Activated CD4-positive, alpha-beta T cell treated with anti-CD3 and anti-CD28 coated beads, Interleukin-2, amount 50 U/mL, for 16 hours (primary cell): ENCODE measurements at places on chromosomes 6 and 20.
A peak's percentile ranks its signal among the peaks of the same experiment; 100 is the strongest.

DNA sequence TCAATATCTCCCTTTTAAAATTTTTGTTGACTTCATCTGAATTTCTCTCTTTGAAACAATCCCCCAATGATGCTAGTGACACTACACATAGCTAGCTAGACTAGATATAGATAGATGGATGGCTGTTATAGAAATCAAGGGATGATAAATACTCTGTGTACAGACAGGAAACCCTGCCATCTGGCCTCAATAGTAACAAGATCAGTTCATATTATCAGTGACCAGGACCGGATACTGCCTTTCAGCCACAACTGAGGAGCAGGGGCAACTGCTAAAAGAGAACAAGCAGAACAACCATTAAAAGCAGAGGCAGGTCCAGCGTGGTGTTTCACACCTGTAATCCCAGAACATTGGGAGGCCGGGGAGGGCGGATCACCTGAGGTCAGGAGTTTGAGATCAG lies 118.3 kb upstream of the FAM184A start:
- no peak for DNase-seq

GRCh38 chr6:137871291-137871690 lies 4.2 kb downstream of the TNFAIP3 start:
- DNase-seq, result no peak

GRCh38 chr20:9838035-9838377 lies 870 bp downstream of the PAK5 start:
- no peak for DNase-seq

DNA sequence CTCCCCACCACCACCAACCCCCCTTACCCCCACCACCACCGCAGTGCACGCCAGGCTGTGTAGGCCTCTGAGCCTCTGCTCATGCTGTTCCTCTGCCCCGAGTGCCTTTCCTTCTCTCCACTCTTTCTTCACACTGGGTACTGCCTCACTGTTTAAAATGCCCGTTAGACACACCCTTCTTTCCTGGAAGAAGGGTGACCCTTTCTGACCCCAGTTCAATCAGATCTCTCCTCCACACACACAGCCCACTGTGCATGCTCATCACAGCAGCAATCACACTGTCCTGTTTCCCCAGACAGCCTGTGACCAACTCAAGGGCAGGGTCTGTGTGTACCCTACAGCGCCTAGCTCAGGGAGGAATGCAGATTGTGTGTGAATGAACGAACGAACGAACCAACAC lies 10.0 kb downstream of the TMEM74B start:
- DNase-seq, result no peak

DNA sequence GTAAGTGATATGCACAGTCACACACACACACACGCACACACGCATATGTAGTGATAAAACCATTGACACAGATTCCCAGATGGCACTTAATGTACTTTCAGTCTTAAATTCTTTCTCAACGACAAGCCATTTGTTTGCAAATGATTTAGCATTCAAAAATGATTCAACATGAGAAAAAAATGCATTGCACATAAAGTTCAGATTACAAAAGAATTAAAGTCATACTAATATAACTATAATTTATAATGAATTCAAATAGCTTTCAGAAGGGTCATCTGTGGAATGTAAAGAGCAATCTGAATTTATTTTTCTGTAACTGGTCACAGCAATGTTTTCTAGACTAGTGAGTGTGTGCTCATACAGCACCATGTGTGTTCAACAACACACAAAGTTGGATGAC lies 521.6 kb upstream of the ZNF337 start:
- DNase-seq, result no peak

GRCh38 chr6:14487625-14488024 lies 370.1 kb downstream of the CD83 start:
- DNase-seq, result no peak

DNA sequence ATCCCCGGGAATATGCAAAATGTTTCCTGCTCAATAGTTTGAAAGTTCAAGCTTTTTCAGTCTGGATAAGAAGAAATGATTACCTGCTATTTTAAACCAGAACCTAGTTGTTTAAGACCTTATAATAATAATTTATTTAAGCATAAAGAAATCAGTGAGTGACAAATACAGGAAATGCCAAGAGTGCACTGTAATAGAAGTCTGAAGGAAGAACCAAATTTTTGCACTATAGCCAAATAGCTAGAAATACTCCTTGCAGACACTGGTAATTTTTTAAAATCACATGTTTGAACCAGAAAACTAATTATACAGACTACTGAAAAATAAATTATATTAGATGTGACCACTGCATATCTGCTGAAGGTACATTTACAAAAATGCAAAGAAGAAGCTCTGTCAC lies 93.2 kb downstream of the MMS22L start:
- DNase-seq, result no peak

DNA sequence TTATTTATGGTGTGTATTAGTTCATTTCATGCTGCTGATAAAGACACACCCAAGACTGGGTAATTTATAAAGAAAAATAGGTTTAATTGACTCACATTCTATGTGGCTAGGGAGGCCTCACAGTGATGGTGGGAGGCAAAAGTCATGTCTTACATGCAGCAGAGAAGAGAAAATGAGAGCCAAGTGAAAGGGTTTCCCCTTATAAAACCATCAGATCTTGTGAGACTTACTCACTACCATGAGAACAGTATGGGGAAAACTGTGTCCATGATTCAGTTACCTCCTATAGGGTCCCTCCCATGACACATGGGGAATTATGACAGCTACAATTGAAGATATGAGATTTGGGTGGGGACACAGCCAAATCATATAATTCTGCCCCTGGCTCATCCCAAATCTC lies 150.0 kb upstream of the AHI1 start:
- DNase-seq, result no peak

- peak; percentile 43 for DNase-seq
Observed at GRCh38 chr20:59598625-59599310, 5.6 kb upstream of the PHACTR3 start.

GRCh38 chr6:135832166-135832565 lies 19.3 kb upstream of the PDE7B start:
- DNase-seq, result no peak

- no peak for DNase-seq
Observed at GRCh38 chr6:112005013-112005371, 48.9 kb upstream of the CCN6 start.

- no peak for DNase-seq
Observed at GRCh38 chr20:63445075-63445734, 27.2 kb downstream of the KCNQ2 start.

DNA sequence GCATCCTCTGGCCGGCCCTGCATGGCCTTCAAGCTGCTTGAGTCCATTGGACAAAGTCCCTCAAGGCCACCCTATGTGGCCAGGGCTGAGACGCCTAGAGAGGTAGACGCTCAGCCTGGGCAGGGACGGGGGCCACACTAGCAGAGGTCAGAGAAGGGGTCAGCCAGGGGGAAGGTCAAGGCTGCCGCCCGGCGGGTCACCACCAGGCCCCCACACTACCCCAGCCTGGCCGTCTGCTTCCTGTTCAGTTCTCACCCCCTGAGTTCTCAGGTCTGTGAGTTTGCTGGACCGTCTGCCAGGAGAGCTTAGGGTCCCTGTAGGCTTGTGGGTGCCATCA lies 37.3 kb downstream of the NTSR1 start:
- no peak for DNase-seq

DNA sequence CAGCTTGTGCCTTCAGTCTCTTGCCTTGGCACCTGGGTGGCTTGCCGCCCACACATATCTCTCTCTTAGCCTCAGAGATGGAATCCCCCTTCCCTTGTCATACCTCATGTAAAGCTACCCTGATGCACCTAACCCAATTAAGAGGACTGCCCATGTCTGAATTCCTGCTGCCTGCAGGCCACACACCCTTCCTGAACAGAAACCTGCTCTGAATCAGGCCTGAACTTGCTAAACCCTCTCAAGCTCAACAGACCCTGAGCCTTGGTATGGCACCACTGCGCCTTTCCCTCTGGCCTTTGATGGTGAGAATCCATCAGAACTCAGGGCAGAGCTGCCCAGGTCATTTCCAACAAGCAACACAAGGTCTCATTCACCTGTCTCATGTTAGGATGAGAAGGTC lies 5.2 kb downstream of the RAET1G start:
- DNase-seq, result no peak

DNA sequence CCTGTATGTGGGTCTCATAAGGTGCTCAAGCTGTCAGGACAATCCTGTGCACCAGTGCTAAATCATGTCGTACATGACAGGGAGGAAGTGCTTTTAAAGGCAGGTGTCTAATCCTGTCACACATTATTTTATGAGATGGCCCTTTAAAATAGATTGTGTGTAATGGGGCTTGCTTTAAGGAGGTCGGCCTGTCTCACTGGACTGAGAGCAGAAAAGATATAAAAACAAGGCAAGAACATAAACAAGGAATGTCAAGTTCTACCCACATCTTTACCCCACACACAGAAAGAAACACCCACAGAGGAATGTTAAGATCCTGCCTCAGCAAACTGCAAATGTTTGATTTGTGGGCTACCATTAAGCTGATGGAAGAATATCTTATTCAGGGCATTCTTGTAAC lies 279.0 kb downstream of the FOXA2 start:
- no peak for DNase-seq

DNA sequence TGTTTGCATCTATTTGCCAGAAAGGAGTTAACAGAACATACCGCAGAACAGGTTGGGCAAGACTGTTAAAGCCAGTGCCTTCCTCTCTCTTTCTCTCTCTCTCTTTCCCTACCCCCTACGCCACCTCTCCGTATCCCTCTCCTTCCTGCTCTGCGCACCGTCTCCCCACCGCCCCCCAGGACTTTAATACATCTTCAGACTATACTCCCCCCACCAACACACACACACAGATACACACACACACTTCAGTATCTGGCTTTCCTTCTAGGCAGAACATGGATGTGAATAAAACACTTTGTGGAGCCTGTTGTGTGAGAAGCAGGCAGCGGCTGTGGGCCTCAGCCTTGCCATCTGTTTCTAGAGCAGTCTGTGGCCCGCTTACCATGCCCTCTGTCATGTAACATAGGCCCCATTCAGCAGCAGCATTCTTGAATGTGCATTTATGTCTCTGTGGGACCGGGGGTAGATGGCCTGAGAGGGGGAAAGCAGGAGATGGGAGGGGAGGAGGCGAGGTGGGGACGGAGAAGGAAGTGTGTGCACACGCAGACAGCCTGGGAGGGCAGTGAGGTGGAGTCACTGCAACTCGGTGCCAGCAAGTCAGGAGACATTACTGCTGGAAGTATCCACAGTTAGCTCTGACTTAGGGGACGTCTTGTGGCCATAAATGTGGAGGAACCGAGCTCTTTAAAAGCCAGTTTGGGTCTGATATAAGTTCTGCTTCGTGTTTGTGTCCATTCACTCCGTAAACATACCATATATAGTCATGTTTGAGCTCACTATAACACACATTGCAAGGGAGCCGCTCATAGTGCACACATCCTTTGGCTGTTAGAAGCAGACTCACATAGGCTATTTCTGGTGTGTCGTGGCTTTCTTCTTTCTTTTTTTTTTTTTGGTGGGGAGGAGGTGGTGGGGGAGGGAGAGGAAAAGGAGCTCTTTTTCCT lies 38.4 kb downstream of the RREB1 start:
- peak; percentile 27 for DNase-seq

DNA sequence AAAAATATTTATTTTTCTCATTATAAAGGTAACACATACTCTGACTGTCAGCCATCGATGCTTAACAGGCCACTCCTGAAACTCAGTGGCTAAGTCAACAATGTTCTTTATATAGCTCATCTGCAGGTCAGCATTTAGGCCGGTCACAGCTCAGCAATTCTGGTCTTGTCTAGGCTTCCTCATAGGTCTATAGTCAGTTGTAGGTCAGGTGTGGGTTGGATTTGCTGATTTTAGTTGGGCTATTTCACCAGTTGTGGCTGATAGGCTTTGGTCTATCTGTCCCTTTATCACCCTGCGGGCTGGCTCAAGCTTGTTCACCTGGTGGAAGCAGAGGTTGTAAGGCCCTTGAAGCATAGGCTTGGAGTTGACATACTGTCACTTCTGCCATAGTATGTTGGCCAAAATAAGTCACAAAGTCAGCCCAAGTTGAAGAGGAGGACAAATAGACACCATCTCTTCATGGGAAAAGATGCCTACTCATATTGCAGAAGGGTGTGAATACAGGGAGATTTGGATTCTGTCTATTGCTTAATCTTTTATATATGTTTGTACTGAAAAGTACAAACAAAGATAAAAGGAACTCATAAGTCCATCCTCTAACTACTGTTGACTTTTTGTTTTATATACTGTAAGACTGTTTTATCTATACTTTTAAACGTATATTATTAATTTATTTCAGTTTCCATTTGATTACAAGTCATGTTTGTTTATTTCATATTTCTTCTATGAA lies 75.0 kb downstream of the BCKDHB start:
- DNase-seq, result no peak

DNA sequence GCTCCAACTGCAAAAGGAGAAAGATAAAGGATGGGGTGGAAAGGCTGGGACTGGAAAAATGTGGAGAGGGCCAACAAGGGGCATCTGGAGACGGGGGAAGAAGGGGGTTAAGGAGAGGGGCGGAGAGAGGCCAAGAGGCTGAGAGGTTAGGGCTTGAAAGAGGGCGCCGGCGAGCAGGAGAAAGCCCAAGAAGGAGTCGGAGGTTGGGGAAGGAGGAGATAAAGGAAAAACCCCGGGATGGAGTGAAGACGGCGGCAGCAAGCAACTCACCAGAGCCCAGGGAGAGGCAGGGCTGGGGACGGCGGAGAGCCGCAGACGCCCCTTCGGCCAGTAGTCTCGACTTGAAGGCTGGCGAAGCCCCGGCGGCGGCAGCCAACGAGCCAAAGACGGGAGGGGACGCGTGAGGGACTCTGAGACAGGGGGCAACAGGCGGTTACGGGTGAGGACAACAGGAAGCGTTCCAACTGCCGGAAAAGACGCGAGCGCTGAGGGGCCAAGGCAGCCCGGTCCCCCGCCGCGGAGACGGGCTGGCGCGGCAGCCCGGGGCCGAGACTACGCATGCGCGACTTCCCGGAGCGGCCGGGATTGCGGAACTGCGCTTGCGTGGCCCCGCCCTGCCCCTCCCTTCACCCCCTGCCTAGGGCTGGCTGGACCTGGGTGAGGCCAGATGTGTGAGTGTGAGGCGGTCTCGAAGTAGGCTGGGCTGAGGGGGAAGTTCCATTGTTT lies at the start of gene STK38:
STK38 (minus strand) TSS at position 560 of the 726 bp plus-strand sequence. CDS start 7,277 bp downstream, outside the sequence.
- peak; percentile 94 for DNase-seq

GRCh38 chr20:22927537-22927936 lies 107.6 kb upstream of the SSTR4 start:
- no peak for DNase-seq

- no peak for DNase-seq
Observed at GRCh38 chr6:123967905-123968304, 164.2 kb downstream of the NKAIN2 start.

DNA sequence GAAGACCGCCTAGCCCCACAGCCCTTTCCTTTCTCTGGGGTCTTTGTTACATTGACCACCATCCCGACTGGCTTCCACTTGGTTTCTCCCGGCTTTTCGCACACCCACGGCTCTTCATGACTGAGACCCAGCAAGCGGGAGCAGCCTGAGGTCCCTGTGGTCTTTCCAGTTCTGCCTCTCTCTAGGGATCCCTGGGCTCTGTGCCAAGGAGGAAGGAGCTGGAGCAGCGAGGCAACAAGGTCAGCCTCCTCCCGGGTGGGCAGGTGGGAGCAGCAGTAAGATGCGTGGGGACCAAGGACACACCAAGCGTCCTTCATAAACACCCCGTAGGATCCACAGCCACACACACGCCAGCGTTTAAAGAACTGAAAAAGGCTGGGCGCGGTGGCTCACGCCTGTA lies 29.6 kb upstream of the MRGBP start:
- DNase-seq, result no peak

GRCh38 chr6:20112841-20113240 lies 99.4 kb downstream of the MBOAT1 start:
- DNase-seq, result no peak
